ENCODE measurements at places on chromosomes 5 and 9.

- no peak for DNase-seq
Observed at GRCh38 chr9:74556685-74557084, 59.5 kb downstream of the RORB start.

- DNase-seq = no peak
Observed at GRCh38 chr5:145797336-145797735, 37.8 kb downstream of the PRELID2 start.

GRCh38 chr5:116382874-116383266 is 191.8 kb downstream of the SEMA6A start:
- DNase-seq = no peak

DNA sequence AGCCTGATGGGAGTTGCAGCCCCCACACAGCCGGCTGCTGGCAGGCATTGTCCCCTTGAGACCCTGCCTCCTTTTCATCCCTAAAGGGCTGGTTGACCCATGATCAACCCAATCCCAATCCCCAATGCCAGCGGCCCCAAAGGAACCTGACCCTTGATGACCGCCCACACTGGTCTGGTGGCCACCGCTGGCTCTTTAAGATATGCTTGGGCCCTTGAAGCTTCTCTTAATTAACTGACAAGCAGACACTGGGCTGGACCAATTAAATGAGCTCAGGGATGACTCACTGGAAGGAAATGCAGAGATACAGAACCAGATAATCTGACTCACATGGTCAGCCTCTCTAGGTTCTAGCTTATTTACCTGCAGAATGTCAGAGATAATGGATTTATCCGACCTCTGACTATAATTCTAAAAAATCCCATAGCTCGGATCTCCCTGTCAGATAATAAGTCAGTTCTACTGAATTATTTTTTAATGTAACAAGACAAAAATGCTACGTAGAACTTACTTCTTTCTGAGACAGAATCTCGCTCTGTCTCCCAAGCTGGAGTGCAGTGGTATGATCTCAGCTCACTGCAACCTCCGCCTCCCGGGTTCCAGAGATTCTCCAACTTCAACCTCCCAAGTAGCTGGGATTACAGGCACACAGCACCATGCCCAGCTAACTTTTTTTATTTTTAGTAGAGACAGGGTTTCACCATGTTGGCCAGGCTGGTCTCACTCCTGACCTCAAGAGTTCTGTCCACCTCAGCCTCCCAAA is 11.1 kb upstream of the MLANA start:
- DNase-seq = no peak

- DNase-seq = no peak
Observed at GRCh38 chr5:154385236-154385512, 60.6 kb upstream of the SAP30L start.

GRCh38 chr9:136243631-136244030 is 2.0 kb downstream of the QSOX2 start:
- DNase-seq = no peak

DNA sequence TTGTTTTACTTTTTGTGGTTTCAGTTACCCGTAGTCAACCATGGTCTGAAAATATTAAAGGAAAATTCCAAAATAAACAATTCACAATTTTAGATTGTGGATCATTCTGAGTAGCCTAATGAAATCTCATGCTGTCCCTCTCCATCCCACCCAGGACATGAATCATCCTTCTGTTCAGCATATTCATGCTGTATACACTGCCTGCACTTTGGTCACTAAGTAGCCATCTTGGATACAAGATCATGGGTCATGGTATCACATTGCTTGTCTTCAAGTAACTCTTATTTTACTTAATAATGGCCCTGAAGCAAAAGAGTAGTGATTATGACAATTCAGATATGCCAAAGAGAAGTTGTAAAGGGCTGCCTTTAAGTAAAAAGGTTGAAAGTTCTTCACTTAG is 536.5 kb upstream of the ACO1 start:
- DNase-seq = no peak

DNA sequence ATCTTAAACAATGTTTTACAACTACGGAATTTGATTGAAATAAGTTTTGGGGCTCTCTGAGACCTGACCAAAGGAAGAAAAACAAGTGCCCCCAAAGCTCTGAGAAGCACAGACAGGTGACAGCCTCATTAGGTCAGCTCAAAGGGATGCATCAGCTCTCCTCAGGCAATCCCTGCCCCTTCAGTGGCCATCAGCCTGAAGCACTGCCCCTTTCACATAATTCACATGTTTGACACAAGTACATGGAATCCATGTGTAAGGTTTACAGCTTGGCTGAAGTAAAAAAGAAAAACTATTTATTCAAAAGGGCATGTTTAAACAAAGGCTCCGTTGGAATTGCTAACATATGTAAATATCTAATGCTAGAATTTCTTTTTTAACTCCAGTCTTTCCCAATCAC is 56.3 kb downstream of the TSSK1B start:
- no peak for DNase-seq

- no peak for DNase-seq
Observed at GRCh38 chr5:141772281-141772680, 90.3 kb upstream of the ARAP3 start.

- DNase-seq = no peak
Observed at GRCh38 chr5:166058660-166059059, 2232.8 kb upstream of the WWC1 start.

DNA sequence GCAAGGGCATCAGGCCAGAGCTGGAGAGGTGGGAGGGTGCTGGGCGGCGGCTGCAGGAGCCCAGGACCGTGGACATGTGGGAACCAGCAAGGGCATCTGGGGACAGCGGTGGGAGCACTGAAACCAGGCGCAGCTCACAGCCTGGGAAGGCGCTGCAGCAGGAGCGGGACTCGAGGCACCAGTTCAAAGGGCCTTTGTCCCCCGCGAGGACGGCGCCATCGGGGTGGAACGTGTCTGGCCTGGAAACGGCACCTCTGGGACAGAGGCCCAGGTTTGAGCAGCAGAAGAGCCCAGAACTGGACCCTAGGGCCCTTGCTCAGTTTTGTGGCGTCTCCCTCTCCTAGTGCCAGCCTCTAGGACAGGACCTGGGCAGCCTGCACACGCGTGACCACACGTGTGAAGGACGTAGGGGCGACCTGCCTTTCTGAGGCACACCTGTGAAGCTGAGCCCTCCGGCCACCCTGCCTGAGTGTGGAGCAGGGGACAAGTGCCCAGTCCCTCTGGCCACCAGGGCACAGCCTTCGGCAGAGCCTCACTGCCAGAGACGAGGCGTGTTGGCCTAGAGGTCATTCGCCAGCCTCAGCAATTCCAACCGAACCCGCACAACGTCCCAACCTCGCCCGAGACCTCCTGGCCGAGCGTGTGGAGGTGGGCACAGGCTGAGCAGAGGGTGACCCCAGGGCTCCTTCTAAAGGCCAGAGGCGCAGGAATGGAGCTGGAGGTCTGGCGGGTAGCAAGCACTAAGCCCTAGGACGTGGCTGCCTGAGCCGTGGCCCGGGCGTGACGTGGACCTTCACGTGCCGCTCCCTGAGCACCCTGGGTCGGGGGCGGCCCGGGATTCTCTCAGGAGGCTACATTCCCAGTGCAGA is 2.2 kb upstream of the TMEM210 start:
- no peak for DNase-seq

DNA sequence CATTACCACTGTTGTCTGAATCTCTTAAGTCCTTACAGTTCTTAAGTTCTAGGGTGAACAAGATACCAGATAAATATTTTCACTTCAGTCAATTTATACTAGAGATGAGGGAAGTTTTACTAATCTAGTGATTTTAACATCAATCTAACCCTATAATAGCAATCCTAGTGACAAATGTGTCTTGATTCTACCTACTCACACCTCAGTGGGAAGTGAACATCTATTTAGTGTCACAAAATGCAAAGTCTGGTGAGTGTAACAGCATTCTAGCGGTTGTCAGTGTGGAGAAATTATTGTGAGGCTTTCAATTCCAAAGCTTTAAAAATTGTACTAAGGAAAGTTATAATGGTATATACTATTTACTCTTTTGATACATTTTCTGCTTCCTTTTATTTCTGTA is 225.8 kb upstream of the CYLC2 start:
- DNase-seq = no peak

DNA sequence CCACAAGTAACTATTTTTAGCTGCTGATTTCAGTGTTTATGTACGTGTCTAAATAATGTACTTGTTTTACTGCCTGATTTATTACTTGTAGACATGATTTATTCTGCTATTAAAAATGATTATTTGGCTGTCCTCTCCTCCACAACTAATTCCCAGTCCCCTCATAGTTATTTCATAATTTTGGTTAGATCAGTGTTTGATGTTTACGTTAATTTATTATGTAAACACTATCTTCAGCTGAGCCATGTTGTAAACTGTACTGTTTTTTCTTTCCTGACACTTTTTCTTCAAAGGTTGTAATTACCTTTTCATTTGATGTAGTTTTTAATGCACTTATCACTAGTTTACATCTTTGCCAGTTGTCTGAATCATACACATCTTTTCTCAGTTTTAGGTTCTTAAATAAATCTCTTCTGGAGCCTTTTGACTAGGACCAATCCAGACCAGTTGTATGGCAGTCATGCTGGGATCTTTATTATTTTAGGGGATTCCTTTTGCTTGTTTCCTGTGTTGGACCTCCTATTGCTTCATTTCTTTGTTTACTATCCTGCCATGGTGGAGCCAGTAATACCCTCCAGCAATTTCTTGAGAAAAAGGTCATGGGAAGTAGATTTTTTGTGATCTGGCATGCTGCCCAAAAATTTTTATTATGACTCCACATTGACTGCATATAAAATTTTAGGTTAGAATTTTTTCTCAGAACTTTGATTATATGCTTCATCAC is 16.1 kb downstream of the AP3S1 start:
- no peak for DNase-seq

DNA sequence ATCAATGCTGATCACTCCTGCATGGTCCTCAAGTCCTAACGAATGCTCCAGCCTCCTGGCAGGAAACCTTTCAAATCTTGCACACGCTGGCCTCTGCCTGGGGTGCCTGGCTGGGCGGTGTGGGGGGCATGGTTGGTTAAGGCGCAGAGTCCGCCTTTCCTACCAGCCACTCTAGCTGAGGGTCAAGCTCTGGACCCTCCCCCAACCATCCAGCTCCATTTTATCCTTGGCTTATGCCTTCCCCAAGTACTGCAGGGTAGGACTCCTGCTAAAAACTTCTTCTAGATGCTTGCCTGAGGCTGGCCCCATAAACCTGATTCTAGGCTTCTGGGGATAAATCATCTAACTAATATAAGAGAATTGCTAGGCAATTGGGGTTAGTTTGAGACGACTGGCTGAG is 808 bp upstream of the MVB12B start:
- no peak for DNase-seq

DNA sequence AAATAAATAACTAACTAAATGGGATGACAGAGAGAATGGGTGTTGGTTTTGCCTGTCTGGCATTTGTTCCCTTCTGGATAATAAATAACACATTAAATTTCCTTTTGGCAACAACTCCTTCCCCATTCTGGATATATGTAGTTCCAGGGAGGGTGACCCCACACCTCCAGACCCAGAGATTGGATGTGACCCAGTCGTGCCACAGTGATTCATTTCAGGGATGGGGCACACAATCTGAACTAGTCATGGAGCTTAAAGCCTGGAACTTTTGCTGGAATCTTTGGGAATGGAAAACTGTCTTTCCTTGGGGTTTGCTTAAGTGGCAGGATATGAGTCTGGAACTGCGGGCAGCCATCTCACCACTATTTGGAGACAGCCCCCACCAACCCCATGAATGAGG is 11.3 kb downstream of the KLF9 start:
- no peak for DNase-seq

DNA sequence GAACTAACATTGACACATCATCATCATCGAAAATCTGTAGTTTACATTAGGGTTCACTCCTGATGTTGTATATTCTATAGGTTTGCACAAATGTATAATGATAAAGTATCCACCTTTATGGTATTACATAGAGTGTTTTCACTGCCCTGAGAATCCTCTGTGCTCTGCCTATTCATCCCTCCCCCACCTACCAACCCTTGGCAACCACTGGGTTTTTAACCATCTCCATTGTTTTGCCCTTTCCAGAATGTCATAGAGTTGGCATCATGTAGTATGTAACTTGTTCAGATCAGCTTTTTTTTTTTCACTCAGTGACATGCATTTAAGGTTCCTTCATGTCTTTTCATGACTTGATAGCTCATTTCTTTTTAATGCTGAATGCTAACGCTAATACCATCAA is 106.0 kb downstream of the ARHGEF28 start:
- no peak for DNase-seq

- no peak for DNase-seq
Observed at GRCh38 chr9:91677822-91678436, 254.3 kb upstream of the NFIL3 start.

GRCh38 chr9:124652615-124653393 is 118.3 kb downstream of the NR6A1 start:
- DNase-seq = no peak

GRCh38 chr9:82410866-82411265 is 422.3 kb downstream of the SPATA31D1 start:
- no peak for DNase-seq

GRCh38 chr5:457195-457961 is 14.4 kb downstream of the EXOC3 start:
- no peak for DNase-seq

- no peak for DNase-seq
Observed at GRCh38 chr5:166433679-166434078, 1857.8 kb upstream of the WWC1 start.

DNA sequence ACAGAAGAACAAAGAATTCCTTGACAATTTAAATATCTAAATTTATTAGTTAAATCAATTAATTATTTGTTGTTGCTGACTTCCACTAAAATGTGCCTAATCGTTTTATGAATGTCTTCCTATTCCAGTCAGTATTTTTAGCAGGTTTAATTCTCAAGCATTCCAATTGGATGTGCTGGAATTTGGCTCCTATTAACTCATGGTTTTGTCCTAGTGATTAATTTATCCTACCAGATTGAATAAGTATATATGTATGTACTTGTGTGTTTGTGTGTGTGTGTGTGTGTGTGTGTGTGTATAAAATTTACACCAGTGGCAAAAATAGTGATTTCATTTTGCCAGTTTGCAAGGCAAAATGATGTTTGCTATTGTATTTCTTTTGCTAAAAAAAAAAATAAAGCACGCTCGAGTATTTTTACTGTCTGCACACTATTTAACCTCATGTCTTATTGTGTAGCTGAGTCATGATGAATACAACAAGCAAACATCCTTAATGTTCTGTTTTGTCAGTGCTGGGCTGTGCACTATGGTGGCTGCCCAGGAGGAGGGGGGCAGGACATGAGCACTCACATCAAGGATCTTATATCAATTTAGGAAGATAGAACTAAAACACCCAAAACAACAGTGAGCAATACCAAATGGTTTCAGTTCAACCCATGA is 375.5 kb downstream of the PDE4D start:
- no peak for DNase-seq

GRCh38 chr5:55850839-55851674 is at the start of gene IL31RA:
IL31RA (plus strand) TSS chr5:55851357; CDS start chr5:55851571, 214 bp downstream.
- DNase-seq = no peak

DNA sequence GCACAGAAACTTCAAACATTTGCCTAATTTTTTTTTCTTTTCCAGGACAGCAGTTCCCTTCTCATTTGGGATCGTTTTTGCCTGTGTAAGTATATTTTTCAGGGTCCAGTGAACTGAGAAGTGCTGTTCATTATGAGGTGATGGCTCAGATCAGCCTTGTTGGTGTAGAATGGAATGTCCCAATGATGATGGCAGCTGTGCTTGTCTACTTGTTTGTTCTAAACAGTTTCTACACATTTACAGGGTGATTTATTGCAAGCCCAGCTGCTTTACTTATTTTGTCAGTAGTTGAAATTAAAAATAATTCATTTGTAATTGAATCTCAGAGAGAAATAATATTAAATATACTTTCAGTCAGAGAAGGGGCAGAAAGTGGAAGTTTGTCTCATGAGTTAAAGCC is 337.6 kb upstream of the SEMA6A start:
- DNase-seq = no peak
